Cerebellum (tissue), 4 donors: ENCODE measurements at places on chromosomes 3 and 15. TPM values are rescaled to one million over a fixed set of nuclear protein-coding genes. Genes with fewer than 3 reads are reported as not detected.

The RFTN1 gene
- 26.6 TPM for total RNA-seq

The PCSK6 gene
- total RNA-seq = 23.0 TPM

The SYNPR gene
- 6.1 TPM for total RNA-seq

DNA sequence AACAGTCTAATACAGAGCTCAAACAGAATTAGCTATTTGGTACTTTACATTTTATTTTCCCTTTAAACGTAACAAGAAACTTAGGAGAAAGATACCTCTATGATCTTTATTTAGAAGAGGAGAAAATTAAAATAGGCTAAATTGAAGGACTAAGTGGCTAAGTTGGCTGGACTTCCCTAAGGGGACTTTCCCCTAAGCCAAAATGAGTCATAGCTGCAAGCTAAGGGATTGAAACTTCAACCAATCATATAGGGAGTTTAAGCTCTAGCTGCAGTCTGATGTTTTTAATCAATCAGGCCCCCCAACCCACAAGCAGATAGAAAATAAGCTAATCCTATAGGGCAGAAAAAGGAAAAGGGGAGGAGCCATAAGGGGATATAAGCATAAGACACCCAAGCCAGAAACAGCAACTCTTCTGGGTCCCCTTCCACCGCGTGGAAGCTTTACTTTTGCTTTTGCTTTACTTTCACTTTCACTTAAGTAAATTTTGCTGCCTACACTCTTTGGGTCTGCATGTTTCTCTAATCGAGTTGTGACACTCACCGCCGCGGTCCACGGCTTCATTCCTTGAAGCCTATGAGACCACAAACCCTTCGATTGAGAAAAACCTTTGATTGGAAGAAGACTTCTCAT, 1108.5 kb upstream of the EPHA6 start:
- DNase-seq = no peak

DNA sequence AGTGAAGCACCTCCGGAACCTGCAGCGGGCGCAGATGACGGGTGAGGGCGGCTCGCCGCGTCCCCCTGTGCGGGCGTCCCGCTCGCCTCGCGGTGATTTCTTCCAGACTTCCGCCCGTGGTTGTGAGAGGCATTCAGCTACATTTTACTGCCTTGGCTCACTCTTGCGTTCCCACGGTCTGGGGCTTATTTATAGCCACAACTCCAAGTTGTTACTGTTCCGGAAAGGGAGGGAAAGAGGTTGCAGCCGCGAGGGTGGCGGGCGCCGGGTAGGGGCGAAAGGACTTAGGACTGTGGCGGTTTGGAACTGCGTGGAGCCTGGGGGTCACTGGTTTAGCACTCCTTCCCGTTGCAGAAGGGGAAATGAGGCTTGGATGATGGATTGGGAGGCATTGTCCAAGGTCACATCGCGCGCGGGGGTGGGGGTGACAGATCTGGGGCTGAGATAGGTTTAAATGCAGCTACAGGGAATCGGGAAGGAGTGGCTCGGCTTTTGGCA, 1.1 kb downstream of the HES1 start:
- DNase-seq = no peak

The GOLGA6A gene
- total RNA-seq = 0.36 TPM

The CCRL2 gene
- total RNA-seq = 0.36 TPM

DNA sequence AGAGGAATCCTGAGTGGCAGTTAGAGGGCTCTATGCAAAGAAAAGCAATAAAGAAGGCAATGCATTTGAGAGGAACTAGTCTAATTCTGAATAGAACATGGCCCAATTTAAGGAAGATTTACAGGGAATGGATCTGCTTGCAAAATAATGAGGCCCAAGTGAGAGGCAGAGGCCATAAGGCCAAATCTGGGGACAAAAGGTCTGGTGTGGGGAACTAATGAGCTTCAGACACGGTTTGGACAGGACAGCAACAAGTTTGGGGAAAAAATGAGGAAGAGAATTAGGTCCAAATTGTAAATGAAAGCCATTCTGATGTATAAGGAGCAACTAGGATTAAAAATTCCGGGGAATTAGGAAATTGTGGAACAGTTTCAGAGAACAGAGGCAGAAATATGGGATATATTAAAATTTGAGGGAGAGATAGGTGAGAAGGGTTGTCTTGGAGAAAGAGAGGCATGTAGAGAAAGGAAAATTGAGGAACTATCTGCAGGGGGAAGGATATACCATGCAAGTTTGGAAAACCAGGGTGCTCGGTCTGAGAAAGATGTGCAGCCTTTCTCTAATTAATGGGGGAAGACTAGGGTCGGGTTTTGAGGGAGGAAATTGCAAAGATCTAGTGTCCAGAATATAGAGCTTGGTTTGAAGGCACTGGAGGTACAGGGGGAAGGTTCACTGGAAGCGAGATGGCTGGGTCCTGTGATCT, 73.8 kb downstream of the RBPMS2 start:
- DNase-seq = no peak

- no peak for DNase-seq
These were observed 26.0 kb downstream of the CPNE4 start for GRCh38 chr3:132008837-132009236.

- DNase-seq = no peak
These were observed 40.3 kb downstream of the MBNL1 start for GRCh38 chr3:152309031-152309430.

DNA sequence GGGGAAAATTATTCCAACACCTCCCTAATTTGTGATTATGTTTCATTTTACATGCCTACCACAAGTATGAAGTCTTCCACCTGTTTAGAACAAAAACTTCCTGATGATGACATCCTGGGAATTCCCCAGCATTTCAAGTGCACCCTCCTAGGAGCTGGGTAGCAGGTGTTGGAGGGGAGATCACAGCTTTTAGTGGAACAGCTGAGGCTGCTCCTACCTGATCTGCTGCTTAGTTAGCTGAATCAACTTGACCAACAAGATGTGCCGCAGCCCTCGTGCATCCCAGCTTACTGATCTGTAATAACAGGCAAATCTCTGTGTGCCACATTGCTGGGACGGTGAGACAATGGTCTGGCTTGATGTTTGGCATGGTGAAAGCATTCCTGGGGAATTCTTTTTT, 29.7 kb downstream of the TRAK1 start:
- DNase-seq = no peak

DNA sequence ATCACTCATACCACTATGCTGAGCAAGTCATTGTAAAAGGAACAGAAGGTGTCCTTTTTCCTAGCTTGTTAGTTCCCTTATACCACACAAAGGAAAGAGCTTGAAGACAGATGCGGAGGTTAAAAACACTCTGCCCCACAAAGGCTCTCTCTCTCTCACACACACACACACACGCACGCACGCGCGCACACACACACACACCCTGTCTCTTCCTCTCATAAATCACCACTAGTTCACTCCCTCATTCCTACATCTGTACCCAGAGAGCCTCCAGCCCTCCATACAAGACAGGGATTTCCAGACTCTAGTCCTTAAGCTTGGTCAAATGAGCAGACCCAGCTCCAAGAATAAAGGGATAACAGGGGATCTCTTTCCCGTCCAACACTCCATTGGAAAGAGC, 120.1 kb upstream of the THBS1 start:
- no peak for DNase-seq

- DNase-seq = no peak
These were observed 4.6 kb downstream of the VPS8 start for GRCh38 chr3:184816614-184817013.

The MED12L gene
- 12.8 TPM for total RNA-seq

GRCh38 chr3:4849739-4850138, 129.5 kb upstream of the BHLHE40 start:
- no peak for DNase-seq

DNA sequence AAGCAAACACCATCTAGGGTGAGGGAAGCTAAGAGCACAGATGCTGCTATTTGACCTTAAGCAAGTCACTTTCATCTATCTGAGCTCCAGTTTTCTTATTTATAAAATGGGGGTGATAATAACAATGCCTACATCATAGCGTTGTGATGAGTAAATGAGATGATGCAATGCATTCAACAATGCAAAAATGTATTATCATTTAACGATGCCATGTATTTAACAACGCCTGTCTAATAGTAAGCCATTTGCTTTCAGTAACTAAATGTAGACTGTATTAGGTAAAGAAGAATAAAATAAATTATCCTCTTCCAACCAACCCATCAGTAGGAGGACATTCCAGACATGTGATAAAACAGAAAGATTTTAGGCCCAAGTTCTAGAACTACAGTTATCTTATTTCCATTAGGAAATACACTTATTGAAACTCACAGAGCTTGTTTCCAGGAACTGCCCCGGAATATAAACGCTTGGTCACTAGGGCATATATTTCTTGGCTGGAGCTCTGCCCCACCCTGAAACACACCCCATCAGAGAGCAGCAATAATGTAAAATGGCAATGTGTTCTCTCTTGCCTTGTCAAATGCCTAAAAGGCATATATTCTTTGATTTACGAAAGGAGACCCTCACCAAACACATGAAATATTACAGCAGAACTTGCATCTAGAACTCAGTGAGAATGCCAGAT, 128.3 kb downstream of the LIPC start:
- no peak for DNase-seq

GRCh38 chr3:47849699-47850563, 47.0 kb downstream of the DHX30 start:
- DNase-seq = no peak

DNA sequence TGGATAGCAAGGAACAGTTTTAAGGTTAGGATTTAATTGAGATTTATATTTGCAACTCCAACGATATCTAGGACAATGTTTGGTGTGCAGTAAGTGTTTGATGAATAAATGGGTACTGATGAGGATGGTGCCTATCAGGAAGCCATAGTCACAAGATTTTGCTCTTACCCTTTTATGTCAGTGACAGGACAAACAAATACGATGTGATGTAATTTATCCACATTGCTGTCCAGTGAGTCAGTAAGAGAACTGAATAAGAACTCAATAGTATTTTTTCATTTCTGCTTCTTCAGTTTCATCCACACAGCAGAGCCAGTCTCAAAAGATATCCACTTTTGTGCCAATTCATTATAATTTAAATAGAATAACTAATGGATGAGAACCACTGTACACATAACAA, 18.5 kb downstream of the C3orf85 start:
- no peak for DNase-seq

The A4GNT gene
- not detected for total RNA-seq

The EIF4E3 gene
- 15.3 TPM for total RNA-seq

The INSYN1 gene
- 22.9 TPM for total RNA-seq

- no peak for DNase-seq
These were observed 33.5 kb downstream of the MYL3 start for GRCh38 chr3:46829699-46830208.

DNA sequence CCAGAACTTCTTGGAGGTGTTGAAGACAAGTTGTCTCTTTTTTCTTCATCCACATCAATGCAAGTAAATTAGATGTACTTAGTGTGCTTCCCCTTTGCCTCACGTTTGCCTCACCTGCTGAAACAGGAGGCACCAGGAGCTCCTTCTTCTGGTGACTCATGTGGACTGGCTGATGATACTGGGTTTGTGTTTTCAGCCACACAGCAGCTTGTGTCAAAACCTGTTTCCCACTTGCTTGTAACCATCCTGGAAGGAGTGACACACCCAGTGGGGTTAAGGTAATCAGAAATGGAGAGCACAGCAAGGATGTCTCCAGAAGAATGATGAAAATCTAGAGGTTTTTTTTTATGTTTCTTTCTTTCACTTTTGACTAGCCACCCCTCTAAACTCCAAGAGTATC, 143.3 kb upstream of the RBMS3 start:
- DNase-seq = no peak

The FEZF2 gene
- total RNA-seq = 0.09 TPM

The CCR9 gene
- not detected for total RNA-seq

DNA sequence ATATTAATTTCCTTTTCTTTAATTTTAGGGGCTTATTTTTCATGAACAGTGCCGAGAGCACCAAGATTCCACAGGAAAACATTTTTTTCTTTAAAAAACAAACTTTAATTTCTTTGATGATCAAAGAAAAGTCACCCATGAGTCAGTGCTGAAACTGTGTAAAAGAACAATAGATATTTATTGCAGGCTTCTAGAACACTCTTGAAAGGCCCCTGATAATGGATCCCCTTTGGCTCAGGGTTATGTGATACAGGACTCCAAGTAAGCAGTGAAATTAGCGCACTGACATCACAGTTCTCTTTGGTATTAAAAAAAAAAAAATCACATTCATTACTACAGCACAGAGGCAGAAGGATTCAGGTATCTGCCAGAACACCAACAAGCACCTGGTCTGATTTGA, 66.1 kb upstream of the MYZAP start:
- no peak for DNase-seq

The SMAD6 gene
- 10.8 TPM for total RNA-seq

The LIPC gene
- total RNA-seq = not detected

The RBM6 gene
- total RNA-seq = 114 TPM

The TUSC2 gene
- 11.4 TPM for total RNA-seq

The SLC15A2 gene
- 15.2 TPM for total RNA-seq

DNA sequence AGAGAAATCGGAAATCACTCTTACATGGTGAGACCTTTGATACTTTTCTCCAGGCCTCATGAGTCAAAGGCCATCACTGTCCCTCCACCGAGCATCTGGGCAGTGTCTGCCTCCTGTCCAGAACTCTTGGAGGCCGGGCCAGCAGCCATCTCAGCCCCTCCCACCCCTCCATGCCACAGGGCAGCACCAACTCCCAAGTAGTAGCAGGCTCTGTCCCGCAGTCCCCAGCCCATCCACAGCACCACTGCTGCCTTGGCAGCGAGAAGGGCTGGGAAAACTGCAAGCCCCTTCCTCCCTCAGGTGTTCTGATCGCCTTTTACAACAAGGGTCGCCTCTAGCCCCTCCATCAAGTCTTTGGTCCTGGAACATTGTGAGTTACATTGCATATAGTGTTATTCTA, 5.5 kb downstream of the LYSMD4 start:
- no peak for DNase-seq

GRCh38 chr15:77870195-77871065, 207.1 kb downstream of the TBC1D2B start:
- DNase-seq = peak; percentile 74

The NXPE3 gene
- 12.3 TPM for total RNA-seq

GRCh38 chr15:73921254-73921925, 4.9 kb upstream of the LOXL1 start:
- no peak for DNase-seq

The COL8A1 gene
- 1.1 TPM for total RNA-seq

The P2RY12 gene
- 20.6 TPM for total RNA-seq
